Stimulated activated CD4-positive, alpha-beta T cell treated with anti-CD3 and anti-CD28 coated beads, Interleukin-15, amount 100 ng/mL, for 1 hour (primary cell): ENCODE measurements at places on chromosomes 7 and 10.

DNA sequence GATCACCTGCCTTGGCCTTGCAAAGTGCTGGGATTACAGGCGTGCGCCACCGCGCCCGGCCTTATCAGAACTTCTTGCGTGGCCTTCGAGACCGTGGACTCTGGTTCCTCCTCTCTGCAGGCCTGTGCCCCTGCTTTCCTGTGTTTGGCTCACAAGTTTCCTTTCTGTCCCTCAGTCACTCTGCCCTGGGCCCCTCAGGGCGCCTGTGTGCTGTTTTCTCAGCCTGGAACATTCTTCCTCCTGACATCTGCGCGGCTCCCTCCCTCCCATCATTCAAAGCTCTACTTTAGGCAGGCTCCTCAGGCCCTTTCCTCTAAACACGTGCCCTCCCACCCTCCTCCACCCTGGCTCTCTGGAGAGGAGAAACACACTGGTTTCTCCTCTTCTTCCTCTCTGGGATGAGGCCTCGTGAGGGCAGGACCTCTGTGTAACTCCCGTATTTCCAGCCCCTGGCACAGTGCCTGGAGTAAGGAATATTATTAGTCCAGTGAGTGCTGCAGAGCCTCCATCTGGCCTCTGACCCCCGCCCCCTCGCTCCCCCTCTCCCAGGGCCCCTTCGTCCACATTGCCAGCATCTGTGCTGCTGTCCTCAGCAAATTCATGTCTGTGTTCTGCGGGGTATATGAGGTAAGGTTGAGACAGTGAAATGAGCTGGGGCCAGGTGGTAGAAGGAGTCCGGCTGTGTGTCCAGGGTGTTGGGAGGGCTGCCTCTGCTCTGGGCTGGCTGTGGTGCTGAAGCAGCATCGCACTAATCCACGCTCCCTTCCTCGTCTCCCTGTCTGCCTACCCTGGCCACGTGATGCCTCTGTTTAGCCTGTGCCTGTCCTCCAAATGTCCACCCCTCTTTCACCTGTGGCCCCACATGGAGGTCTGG lies 7.1 kb downstream of the CLCN1 start:
- DNase-seq: no peak

GRCh38 chr10:96578633-96579032 lies 8.2 kb downstream of the TM9SF3 start:
- DNase-seq: no peak

DNA sequence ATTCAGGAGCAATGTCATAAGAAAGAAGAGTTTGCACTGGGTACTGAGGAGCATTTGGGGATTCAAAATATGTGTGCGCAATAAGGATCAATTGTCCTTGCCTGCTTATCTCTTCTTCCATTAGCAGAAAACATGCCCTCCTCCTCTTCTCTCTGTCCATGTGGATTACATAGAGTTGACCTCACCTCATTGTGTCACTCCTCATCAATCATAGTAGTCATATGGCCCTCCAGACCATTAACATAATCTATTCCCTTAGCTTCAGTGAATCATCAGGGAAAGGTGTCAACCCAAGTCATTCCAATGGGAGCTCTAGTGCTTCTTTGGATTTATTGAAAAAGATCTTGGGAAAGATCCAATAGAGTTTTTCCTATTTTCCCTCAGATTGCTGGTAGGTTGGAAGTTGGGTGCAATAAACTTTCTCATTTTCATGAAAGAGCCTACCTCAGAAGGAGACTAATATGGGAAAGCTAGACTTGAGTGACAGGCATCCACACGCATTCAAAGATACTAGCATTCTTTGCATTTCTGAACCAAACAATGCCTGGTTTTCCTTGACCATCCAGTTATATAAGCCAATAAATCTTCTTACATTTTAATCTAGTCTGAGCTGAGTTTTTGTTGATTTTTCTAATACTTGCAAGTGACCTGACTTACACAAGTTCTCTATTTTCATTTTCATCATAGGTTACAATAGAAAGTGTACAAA lies 71.5 kb upstream of the FAM13C start:
- no peak for DNase-seq

- DNase-seq: no peak
Observed at GRCh38 chr7:140000666-140001268, 62.0 kb downstream of the PARP12 start.

GRCh38 chr10:34760606-34761005 lies 54.5 kb downstream of the PARD3 start:
- DNase-seq: no peak

GRCh38 chr7:125877246-125877645 lies 947.6 kb upstream of the POT1 start:
- DNase-seq: no peak
